ENCODE measurements at places on chromosomes 16 and 17. TPM values are rescaled to one million over a fixed set of nuclear protein-coding genes. Genes with fewer than 3 reads are reported as not detected.

Gene FBXW10
- 0.49 TPM for total RNA-seq

Gene APOH
- total RNA-seq, result not detected

DNA sequence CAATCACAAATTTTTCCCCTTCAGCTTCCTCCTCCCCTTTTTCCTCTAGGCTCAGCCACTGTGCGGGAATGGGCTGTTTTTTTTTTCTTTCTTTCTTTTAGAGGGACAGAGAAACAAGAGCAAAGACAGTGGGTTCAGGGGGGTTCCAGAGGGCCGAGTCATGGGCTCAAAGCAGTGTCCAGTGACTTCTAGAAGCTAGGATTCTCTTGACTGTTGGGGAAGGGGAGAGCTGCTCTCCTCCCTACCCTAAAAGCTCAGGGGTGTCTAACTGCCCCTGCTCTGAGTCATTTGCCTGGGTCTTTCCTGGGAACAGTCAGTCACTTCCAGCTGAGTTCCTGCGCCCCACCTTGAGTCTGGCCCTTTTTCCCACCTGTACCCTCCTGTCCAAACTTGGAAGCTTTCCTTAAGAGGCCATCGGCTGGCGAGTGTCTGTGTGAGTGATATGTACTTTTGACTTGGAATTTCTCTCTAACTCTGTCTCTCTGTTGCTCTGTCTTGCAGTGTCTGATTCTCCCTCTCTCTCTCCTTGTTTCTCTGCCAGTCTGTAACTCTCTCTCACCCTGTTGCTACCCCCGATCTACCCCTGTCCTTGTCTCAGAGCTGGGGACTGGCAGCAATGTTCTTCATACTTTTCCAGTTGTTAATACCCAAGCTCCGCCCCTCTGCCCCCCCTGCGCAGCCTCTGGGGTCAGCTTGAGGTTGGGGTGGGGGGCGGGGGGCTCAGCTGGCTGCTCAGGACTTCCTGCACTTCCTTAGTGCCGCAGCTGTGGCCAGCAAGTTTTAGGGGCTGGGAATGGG lies 2.4 kb downstream of the THRA start:
- DNase-seq, result no peak

- DNase-seq, result no peak
These were observed 108.2 kb downstream of the N4BP1 start for GRCh38 chr16:48501516-48502377.

GRCh38 chr17:33371377-33371776 lies 78.3 kb upstream of the ASIC2 start:
- no peak for DNase-seq
